ENCODE measurements at places on chromosomes 16 and 17. TPM values are rescaled to one million over a fixed set of nuclear protein-coding genes. Genes with fewer than 3 reads are reported as not detected.
A peak's percentile ranks its signal among the peaks of the same experiment; 100 is the strongest.

- DNase-seq: no peak
These were observed 369.8 kb downstream of the UTP18 start for GRCh38 chr17:51630101-51630671.

- DNase-seq: no peak
These were observed 10.5 kb upstream of the TEKT3 start for GRCh38 chr17:15351925-15352324.

- no peak for DNase-seq
These were observed 45.5 kb upstream of the STH start for GRCh38 chr17:45953561-45953960.

The TMEM219 gene
- 95.0 TPM for polyA plus RNA-seq

- DNase-seq: no peak
These were observed 13.4 kb downstream of the ARSG start for GRCh38 chr17:68304706-68305105.

- no peak for DNase-seq
These were observed 80.9 kb upstream of the CREBBP start for GRCh38 chr16:3961449-3961849.

DNA sequence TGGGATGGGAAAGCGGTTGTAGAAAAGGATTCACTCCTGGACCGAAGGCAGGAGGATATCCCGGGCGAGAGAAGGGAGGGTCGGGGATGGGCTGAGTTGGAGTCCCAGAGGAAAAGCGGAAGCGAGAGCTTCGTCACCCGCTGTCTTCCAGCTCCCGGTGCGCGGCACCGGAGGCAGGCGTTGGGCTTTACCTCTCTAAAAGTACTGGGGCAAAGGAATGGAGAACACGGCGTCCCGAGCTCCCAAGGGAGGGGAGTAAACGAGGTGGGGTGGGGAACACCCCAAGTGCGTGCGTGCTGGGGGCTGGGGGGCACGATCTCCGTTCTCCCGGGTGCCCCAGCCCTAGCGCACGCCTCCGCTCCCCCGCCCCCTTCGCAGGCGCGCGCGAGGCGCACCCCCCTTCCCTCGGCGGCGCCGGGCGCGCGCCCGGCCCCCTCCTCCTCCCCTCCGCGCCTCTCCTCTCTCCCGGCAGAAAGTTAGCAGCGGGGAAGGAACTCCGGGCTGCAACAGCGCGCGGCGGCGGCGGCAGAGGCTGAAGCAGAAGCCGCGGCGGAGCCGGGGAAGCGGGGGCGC lies at the start of gene HS3ST4:
HS3ST4 (plus strand) TSS at position 441 of the 573 bp plus-strand sequence.
- peak; percentile 44 for DNase-seq

DNA sequence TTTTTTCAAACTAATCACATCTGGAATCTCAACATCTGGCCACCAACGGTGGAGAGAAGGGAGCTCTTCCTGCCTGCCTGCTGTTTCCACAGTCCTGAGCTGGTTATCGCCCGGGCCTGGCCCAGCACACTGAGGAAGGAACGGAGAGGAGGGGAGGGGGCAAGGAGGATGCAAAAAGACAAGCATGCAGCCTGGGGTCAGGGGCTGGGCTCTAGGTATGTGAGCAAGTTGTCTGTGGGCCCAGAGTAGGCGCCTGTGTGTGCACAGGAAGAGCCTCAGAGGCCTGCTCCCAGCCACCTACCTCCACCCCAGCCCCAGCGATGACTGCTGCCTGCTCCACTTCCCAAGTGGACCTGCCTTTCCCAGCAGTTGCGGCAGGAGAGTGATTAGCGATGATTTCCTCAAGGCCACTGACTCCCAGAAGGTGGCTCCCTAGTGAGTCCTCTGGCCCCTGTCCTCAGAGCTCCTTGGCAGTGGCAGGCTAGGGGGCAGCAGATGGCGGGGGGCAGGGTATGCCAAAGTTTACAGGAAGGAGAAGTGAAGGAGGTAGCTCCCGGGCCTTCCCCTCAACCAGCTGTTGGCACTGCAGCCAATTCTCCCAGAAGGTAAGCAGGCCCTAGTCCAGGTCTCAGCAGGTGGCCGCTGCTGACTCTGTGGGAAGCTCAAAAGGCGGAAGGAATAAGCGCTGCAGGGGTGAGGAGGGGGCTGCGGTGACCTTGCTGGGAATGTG lies 27.0 kb upstream of the RASD1 start:
- DNase-seq: no peak

- no peak for DNase-seq
These were observed 11.7 kb downstream of the GCGR start for GRCh38 chr17:81815646-81815986.

- DNase-seq: no peak
These were observed 153.7 kb downstream of the RPTOR start for GRCh38 chr17:80698297-80698696.

The KRT222 gene
- not detected for polyA plus RNA-seq

GRCh38 chr16:53944025-53944424 lies 240.1 kb downstream of the FTO start:
- no peak for DNase-seq

The HOXB2 gene
- polyA plus RNA-seq: 1.9 TPM

The NEUROD2 gene
- polyA plus RNA-seq: not detected

GRCh38 chr17:67500261-67500660 lies 123.2 kb downstream of the PITPNC1 start:
- no peak for DNase-seq

DNA sequence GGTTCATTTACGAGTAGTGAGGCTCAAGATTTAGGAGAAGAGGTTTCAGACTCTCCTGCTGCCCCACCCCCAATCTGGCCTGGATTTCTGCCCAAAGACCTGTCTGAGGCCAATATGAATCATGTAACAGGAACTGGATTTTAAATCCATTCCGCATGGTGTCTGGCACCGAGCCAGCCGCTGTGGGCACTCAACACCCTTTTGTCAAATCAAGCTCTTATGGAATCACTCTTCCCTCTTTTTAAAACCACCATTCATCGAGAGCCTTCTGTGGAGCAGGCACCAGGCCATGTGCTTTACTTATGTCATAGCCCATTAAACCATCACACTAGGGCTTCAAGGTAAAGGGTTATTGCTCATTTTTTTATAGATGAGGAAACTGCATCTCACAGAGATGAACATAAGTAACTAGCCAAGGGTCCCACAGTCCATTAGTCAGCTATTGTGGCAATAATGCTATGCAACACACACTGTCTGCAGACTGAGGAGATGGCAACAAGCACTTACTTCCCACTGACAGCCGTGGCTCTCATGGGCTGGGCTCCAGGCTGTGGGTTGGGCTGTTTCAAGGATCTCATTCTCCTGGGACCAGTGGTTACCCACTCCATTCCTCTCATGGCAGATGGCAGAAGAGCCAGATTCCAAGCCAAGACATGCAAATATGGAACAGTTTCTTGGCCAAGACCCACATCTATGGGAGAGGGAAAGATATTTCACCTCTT lies 93.6 kb downstream of the WSCD1 start:
- DNase-seq: no peak

The SETD6 gene
- polyA plus RNA-seq: 22.2 TPM

DNA sequence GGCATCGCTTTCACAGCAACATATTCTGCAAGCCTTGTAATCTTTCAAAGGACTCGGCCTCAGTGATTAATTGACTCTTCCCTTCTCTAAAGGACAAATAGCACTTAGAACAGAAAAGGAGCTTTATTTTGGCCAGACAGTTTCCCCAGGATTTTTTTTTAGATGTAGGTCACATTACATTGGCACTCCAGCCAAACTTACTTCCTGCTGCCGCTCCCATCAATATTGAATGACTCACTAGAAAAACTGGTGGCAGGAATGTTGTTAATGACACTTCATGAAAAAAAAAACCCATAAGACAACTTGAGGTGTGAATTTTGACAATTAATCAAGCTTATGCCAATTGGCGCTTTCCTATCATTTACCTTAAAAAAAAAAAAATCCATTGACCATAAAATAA lies 432.6 kb downstream of the TOX3 start:
- no peak for DNase-seq

The TMEM220 gene
- polyA plus RNA-seq: 3.1 TPM

The BIRC5 gene
- polyA plus RNA-seq: 23.5 TPM

GRCh38 chr16:53953336-53953735 lies 249.4 kb downstream of the FTO start:
- no peak for DNase-seq

- no peak for DNase-seq
These were observed 3.6 kb downstream of the RFNG start for GRCh38 chr17:82047914-82048570.

GRCh38 chr16:77590707-77591106 lies 131.6 kb upstream of the NUDT7 start:
- no peak for DNase-seq

DNA sequence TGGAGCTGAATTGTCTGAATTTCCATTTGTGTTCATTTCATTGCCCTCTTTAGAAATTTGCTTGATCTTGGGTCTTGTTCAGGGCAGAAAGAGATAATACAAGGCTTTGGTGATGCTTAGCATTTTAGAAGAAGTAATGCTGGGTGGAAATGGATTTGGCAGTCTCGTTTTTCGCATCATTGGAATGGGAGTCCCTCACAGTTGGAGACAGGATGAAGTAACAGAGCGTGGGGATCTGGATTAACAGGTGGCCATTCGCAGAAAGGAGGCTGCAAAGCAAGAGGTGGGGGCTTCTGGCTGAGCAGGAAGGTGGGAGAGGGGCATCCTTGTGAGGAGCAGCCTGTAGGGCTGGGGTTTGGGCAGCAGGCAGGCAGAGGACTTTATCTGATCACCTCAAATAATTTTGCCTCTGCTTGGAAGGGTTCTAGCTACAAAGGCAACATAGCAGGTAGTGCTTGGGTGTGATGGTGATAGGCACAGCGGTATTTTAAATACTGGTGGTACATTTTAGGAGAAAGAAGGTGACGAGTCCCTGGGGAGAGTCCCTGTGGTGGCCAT lies 17.0 kb downstream of the KSR1 start:
- DNase-seq: no peak

- no peak for DNase-seq
These were observed 12.0 kb upstream of the EVPL start for GRCh38 chr17:76039121-76039520.

- DNase-seq: peak; percentile 98
These were observed at the start of the genes KCTD19 and LRRC36 for GRCh38 chr16:67326472-67327309. Gene KCTD19, minus strand, starts transcription at chr16:67326741. Its CDS starts 34 bp downstream, at chr16:67326707. Gene LRRC36, plus strand, starts transcription at chr16:67326815. Its CDS starts 48 bp downstream, at chr16:67326863.

- DNase-seq: peak; percentile 86
These were observed at the start of gene CACNA1H for GRCh38 chr16:1152651-1153259. Gene CACNA1H, plus strand, starts transcription at chr16:1153106. Its CDS starts 632 bp downstream, at chr16:1153738.

- DNase-seq: no peak
These were observed 135.7 kb downstream of the PRKCA start for GRCh38 chr17:66438101-66438500.

The PTX4 gene
- not detected for polyA plus RNA-seq

DNA sequence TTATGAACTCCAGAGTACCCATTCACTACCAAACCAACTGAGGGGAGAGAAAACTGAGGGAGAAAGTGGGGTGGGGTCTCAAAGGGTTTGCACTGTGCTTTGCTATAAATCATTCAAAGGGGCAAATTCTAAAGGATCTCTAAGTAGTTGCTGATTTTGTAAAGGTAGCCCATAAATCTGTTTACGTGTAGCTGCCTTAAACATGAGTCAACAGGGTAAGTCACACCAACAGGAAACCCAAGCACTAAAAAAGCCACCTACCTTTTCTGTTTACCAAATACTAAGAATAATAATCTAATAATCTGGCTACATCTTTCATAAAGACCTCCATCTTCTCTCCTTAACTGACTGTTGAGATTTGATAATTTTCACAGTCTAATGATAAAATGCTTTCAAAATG lies 8.4 kb upstream of the HSBP1 start:
- DNase-seq: no peak

The TBC1D3I gene
- polyA plus RNA-seq: 0.05 TPM

The QPRT gene
- 12.6 TPM for polyA plus RNA-seq

The GAA gene
- 19.5 TPM for polyA plus RNA-seq

- DNase-seq: no peak
These were observed 52.5 kb upstream of the NKD1 start for GRCh38 chr16:50495673-50496072.

The GOSR2 gene
- 74.2 TPM for polyA plus RNA-seq

DNA sequence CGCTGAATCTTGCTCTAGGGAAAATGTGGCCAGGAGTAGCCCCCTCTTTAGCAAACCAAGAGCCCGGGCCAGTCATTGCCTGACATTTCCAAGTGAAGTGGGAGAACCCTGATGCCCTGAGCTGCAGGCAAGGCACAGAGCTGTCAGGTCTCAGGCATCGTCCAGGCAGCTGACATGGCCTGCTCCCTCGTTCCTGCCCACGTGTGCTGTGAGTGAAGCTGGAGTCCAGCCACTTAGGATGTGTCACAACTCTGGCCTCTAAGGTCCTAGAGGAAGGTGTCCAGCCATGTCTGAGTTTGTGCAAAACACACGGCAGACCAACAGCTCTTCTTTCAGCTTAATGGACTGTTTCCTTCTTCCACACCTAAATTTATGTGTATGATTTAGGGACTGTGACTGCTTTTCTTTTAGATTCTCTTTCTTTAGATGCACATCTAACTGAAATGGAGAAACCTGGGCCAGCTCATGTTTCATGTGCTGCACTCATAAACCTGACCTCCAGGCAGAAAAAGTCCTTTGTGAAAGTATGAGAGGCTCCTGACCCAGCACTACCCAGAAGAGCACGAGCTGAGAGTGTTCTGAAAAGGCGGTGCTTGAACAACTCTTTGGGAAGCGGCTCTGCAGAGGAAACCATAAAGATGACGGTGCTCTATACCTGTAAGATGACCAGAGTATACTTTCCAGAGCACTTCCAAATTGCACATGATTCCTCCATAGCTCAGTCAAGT lies 14.8 kb upstream of the LIMD2 start:
- DNase-seq: no peak

DNA sequence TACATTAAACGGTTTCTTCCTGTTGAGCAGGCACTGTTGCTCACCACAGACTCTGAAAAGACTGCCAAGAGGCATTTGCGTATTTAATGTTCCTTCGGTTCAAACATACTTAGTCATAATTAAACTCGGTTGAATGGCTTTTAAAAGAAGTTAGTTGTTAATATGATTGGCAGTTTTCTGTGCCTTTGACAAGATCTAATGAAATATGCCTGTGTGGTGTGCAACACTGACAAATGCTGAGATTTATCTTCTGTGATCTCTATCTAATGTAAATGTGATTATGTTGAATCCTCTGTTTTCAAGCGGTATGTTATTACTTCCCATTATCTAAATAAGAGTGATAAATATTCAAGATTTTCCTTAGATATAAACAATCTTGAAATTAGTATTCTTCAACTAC lies 1046.6 kb downstream of the CDH8 start:
- DNase-seq: no peak

- DNase-seq: peak; percentile 97
These were observed at the start of gene SCRN2 for GRCh38 chr17:47840742-47841487. Gene SCRN2, minus strand, starts transcription at chr17:47841273. Its CDS starts 430 bp downstream, at chr17:47840843.

- no peak for DNase-seq
These were observed 138.0 kb downstream of the NLK start for GRCh38 chr17:28180449-28180848.

GRCh38 chr17:266219-266618 lies 84.8 kb upstream of the DOC2B start:
- no peak for DNase-seq

DNA sequence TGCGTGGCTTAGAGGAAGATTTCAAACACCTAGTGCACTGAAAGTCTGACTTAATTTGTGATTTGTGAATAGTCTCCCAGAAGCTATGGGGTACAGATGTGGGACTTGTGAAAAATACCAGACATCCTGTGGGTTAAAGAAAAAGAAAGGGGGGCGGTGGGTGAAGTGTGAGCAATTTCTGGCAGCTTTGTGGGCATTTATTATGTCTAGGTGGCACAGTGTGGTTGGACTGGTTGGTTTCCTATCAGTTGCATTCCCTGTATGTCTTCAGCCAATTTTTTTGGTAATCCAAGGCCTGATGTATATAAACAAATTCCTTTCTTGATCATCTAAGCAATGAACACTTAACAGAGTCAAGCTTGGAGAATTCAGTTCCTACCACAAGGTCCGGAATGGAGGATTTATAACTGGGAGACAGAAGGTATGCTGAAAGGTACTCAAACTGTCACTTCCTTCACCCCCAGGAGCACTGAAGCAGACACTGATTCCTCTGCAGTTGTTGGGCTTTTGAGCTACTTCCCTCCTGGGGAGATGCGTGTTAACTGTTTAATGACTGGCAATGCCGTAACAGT lies 211.6 kb downstream of the WWOX start:
- peak; percentile 14 for DNase-seq
